Stimulated activated CD8-positive, alpha-beta memory T cell treated with anti-CD3 and anti-CD28 coated beads, Interleukin-7, amount 100 ng/mL, for 1 hour (primary cell): ENCODE measurements at places on chromosomes 12 and 14.

DNA sequence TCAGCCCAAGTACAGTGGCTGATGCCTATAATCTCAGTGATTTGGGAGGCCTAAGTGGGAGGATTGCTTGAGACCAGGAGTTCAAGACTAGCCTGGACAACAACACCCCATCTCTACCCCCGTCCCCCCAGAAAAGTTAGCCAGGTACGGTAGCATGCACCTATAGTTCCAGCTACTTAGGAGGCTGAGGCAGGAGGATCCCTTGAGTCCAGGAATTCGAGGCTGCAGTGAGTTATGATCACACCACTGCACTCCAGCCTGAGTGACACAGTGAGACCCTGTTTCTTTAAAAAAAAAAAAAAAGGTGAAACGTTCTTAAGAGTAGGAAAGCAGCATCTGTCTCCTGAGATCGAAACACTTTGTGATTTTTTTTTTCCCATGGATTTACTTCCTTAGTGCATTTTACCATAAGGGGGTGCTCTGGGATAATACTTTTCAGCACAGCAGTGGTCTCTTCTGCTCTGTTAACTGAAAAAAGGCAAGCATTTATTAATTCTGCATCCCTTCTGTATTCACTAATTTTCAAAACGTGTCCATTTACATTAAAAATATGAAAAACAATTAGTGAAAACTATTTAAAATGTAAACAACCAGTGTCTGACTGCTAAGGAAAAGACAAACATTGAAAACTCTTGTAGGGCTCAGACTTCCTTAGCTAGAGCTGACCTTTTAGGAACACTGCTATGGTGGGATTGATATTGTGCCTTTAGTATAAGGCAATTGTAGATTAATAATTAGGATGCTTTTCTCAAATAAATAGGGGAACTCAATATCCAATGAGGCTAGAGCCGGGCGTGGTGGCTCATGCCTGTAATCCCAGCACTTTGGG lies 31.2 kb upstream of the USP44 start:
- no peak for DNase-seq

- DNase-seq, result no peak
Measured at GRCh38 chr14:52835122-52835903, 43.9 kb upstream of the GNPNAT1 start.

GRCh38 chr12:123428591-123428990 lies 7.9 kb downstream of the RILPL2 start:
- DNase-seq, result no peak

DNA sequence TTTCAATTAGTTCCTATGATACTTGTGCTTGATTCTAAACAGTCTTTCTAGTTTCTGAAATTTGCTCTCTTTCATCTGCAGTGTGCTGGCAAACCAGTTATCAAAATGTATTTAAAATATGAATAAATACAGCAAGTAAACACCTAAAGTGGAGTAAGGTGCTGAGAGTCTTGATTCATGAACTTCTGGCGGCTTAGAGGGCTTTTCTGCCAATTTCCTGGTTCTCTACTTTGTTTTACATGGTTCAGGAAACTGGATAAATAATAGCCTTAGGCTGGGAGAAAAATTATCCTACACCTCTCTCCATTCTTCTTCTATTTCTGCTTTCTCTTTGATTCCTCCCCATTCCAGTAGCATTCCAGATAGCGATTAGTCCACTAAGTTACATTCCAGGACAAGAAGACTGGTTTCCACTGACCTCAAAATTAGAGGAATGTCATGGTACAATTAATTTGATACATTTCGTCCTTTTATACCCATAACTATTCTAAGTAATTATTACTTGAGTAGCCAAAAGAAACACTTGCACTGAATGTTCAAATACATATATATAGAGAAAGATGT lies 14.9 kb downstream of the ATP2B1 start:
- no peak for DNase-seq

DNA sequence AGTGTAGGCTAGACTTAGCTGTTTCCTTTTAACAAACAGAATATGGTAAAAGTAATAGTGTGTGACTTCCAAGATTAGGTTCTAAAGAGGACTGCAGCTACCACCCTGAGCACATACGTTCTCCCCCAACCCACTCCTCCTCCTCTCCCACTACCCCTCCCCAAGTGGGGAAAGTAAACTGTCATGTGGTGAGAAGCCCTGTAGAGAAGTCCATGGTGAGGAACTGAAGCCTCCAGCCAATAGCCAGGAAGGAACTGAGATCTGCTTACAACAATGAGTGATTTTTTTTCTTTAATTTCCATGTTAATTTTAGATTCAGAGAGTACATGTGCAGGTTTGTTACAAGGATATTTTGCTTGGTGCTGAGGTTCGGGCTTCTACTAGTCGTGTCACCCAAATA lies 57.0 kb upstream of the EGLN3 start:
- no peak for DNase-seq

DNA sequence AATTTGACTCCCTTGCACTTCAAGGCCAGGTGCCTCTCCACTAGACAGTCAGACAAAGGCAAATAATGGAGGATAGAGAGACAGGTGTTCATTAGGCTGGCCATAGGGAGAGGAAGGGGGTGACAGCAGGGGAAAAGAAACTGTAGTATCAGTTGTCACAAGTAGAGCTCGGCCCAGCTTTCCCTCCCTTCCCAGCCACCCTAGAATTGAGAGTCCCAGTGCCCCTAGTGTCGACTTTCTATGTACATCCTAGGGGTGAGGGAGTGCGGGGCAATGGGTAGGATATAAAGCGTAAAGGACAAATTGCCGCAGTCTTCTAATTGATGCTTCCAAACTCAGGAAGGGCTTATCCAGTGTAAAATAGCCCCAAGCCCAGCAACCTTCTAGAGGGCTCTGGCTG lies 39.0 kb downstream of the BAZ2A start:
- DNase-seq, result no peak

GRCh38 chr12:101691503-101692096 lies 5.8 kb upstream of the CHPT1 start:
- DNase-seq, result no peak

DNA sequence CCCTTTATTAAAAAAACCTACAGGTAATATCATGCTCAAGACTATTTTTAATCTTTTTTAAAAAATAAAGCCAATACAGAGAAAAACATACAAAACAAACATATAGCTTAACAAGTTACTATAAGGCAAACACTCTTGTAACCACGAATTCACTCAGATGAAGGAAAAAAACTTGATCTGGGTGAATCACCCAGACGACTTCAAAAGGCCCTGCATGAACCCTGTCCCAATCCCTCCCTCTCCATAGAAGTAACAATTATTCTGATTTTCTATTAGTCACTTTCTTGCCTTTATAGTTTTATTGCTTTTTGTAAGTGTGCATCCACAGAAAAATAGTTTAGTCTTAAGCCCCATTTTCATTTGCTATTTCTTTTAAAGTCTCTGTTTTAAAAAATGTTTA lies 72.6 kb downstream of the LRP6 start:
- DNase-seq, result no peak

- no peak for DNase-seq
Measured at GRCh38 chr14:75295061-75295461, 16.4 kb downstream of the FOS start.

- no peak for DNase-seq
Measured at GRCh38 chr14:54920052-54920451, 17.4 kb upstream of the GCH1 start.

DNA sequence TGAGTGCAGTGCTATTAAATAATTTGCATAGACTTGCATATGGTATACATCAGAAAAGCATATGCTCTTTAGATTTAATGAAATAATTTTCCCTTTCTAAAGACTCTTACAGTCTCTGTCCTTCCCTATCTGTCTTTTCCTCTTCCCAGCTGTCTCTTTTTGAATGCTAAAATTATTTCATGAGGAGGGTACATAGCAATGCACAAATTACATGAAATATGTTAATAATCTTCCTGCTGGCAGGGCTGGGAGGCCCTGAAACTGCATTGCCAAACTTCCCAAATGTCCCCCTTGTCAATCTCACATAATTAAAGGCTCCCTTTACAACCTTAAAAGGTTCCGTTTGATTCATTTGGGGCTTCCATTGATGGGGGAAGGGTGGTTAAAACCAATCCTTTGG lies 22.2 kb downstream of the LLPH start:
- no peak for DNase-seq

DNA sequence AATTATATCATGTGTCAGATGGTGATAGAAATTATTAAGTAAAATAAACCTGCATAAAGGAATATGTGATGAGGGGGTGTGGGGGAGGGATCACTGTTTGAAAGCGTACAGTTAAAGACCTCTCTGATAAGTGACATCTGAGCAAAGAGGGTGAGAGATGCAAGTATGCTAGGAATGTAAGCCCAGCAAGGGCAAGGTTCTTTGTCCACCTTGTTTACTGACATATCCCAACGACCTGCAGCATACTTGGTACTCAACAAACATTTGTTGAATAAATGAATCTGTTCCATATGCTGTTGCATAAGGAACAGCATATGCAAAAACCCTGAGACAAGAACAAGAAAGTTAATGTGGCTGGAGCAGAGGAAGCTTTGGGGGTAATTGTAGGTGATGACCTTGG lies 12.0 kb upstream of the MDM1 start:
- DNase-seq, result no peak

DNA sequence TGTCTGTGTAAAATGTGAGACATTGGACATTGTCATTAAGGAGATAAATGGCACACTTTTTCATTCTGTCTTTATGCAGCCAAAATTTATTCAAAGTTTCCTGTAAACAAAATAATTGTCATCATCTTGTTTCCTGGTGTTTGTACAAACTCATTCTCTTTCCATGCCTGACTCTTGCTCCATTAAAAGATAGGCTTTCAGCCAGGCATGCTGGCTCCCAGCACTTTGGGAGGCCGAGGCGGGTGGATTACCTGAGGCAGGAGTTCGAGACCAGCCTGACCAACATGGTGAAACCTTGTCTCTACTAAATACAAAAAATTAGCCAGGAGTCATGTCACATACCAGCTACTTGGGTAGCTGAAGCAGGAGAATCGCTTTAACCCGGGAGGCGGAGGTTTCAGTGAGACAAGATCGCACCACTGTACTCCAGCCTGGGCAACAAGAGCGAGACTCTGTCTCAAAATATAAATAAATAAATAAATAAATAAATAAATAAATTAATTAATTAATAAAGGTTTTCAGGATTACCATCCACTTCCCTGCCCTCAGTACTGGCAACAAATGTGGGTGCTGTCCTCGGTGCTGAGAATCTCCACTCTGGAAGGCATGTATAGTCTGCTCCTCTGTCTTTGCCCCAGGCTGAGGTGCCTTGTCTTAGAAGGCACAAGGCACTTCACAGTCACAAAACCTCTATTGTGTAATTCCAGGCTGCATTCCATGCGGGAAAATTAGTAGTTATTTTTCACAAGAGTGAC lies 83.2 kb downstream of the PAH start:
- no peak for DNase-seq

- DNase-seq, result no peak
Measured at GRCh38 chr12:43336962-43337555, 214.9 kb downstream of the ADAMTS20 start.

DNA sequence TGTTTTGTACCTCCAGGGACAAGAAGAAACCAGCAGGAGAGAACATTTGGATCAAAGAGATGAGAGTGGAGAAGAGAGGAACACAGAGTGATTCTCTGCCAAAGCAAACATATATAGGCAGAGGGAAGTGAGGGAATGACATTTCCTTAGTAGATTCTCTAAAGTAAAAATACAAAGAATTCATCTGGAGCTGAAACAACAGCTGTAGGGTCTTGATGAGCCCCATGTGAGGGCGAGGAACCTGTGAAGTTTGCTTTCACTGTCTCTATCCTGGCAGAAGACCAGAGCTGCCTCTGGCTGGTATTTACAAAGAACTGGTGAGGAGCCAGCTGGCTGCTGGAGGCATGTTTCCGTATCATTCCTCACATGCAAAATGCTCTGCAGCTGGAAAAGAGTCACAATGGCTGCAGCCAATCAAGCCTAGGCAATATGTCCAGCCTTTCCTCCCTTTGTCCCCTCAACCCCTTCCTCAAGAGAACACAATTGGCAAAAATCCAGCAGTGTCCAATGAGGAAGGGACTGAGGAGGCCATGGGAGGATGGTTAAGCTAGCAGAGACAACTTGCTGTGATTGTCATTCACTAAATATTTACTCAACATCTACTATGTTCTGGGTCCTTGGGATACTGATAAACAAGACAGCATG lies 122.5 kb downstream of the PHLDA1 start:
- DNase-seq, result no peak

DNA sequence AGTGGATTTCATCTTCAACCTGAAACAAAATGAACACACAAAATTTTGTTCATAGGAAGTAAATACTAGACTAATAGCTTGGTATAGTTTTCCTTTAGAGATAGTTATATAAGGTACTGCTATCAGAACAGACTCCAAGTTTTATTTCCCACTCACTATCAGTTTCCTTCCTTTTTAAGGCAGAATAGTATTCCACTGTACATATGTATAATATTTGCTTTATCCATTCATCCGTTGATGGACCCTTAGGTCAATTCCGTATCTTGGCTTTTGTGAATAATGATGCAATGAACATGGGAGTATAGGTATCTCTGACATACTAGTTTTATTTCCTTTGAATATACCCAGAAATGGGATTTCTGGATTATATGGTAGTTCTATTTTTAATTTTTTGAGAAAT lies 3.7 kb downstream of the CCNB1IP1 start:
- no peak for DNase-seq

- no peak for DNase-seq
Measured at GRCh38 chr12:48932878-48933277, 7.6 kb upstream of the FKBP11 start.
